ENCODE measurements at places on chromosomes 6 and 20. TPM values are rescaled to one million over a fixed set of nuclear protein-coding genes. Genes with fewer than 3 reads are reported as not detected.
A peak's percentile ranks its signal among the peaks of the same experiment; 100 is the strongest.

Gene MAFB
- 19.5 TPM for total RNA-seq

GRCh38 chr6:108492131-108492766 is 68.5 kb upstream of the FOXO3 start:
- DNase-seq = no peak

DNA sequence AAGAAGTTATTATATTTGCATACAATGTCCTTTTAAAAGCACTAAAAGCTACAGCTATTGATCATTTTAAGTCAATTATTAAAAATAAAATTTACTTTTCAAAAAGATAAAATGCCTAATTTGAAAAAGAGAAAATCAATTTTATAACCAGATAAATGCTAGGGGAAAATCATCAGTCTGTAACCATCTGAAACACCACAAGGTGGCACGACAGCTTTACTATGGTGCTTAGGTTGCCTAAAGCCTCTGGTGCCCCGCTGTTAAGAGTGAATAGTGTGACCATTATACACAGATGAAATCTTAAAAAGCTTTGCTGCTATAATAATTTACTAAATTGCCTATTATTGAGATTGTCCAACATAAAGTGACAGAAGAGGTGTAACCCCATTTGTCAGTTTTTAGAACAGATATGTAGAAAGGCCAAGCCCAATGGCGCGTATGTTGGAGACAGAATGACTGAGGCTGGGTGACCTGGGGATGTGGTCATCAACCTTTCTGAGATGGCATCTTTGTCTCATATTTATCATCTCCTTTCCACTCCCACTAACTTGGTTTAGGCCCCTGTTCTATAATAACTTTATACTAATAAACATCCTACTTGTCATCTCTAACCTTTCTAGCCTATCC is 100.8 kb downstream of the MOXD1 start:
- peak; percentile 19 for DNase-seq

Gene C4B
- total RNA-seq = 20.3 TPM

Gene FHL5
- total RNA-seq = 2.9 TPM

DNA sequence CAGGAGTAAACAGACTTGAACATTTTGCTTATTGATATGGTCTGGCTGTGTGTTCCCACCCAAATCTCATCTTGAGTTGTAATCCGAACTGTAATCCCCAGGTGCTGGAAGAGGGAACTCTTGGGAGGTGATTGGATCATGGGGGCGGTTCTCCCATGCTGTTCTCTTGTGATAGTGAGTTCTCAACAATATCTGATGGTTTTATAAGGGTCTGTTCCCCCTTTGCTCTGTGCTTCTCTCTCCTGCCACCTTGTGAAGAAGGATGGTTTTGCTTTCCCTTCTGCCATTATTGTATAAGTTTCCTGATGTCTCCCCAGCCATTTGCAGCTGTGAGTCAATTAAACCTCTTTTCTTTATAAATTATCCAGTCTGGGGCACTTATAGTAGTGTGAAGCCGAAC is 40.0 kb downstream of the MYLIP start:
- no peak for DNase-seq

- DNase-seq = peak; percentile 33
Measured at GRCh38 chr20:1326031-1326930, 2.7 kb downstream of the SDCBP2 start.

Gene LY6G6C
- not detected for total RNA-seq

Gene SLA2
- 0.48 TPM for total RNA-seq

Gene TRIM31
- 206 TPM for total RNA-seq

DNA sequence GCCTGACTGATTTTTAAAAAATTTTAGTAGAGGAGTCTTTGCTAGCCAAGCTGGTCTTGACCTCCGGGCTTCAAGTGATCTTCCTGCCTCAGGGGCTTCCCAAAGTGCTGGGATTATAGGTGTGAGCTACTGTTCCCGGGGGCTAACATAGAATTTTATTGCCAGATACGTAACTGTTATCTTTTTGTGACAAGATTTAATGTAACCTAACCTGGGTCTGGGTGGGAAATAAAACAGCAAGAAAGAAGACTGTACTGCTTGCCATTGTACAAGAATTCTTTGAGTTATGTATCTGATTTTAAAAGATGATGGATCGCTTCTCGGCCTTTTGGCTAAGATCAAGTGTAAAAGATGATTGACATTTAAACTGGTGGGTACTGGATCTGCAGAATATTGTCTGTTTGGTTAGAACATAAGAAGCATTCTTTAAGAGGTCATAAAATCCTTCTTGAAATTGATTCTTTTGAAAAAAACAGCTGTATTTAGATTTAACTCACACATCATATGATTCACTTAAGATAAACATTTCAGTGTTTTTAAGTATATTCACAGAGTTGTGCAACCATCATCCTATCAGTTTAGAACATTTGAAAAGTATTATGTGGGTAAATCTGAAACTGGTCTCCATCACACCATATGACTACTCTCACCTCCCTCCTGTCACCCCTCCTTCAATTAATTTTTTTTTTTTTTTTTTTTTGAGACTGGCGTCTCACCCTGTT is 21.6 kb downstream of the TPX2 start:
- no peak for DNase-seq

- DNase-seq = no peak
Measured at GRCh38 chr6:143457563-143458359, 7.2 kb downstream of the PEX3 start.

DNA sequence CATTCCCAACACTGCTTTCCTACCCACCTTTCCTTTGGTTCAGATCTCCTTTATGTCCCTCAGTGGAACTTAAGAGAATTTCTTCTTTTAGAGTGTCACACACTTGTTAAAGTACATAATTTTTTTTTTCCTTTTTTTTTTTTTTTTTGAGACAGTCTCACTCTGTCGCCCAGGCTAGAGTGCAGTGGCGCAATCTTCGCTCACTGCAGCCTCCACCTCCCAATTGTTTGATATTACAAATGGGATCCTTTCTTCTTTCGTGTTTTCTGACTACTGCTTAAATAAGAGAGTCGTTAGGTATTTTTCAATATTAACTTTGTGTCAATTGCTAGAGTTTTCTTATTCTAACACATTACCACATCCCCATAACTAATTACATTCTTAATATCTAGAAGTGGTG is 29.1 kb downstream of the NUP153 start:
- no peak for DNase-seq

Gene PSORS1C2
- not detected for total RNA-seq

- no peak for DNase-seq
Measured at GRCh38 chr20:36183155-36183944, 28.8 kb downstream of the EPB41L1 start.

- no peak for DNase-seq
Measured at GRCh38 chr6:112752305-112752704, 405.2 kb downstream of the RFPL4B start.

DNA sequence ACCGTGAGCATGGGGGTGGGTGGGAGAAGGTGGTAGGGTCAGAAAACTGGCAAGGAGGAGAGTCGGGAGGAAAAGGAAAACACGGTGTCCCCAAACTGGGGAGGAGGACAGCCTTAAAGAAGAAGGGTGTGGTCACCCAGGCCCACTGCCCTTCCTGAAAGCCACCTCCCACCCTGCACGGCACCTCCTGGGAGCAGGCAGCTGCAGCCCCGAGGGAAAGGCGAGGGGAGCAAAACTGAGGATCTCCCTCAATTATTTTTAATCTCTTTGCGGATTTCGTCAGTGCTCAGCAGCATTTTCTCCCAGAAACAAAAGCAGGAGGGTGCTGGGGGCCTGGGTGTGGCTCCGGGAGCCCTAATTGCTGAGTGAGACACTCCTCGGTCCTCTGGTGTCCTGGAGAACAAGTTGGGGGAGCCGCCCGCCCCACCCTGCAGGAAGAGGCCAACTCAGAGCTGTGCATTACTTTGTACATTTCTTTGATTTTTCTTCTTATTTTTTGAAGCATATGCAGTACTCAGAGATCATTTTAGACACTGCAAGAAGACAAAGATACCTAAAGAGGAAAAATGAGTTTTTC is 56.4 kb downstream of the RIOK1 start:
- no peak for DNase-seq

Gene DSE
- total RNA-seq = 3.8 TPM

Gene KCNG1
- total RNA-seq = 12.2 TPM

Gene MLIP
- 4.0 TPM for total RNA-seq

Gene TSPO2
- total RNA-seq = not detected

DNA sequence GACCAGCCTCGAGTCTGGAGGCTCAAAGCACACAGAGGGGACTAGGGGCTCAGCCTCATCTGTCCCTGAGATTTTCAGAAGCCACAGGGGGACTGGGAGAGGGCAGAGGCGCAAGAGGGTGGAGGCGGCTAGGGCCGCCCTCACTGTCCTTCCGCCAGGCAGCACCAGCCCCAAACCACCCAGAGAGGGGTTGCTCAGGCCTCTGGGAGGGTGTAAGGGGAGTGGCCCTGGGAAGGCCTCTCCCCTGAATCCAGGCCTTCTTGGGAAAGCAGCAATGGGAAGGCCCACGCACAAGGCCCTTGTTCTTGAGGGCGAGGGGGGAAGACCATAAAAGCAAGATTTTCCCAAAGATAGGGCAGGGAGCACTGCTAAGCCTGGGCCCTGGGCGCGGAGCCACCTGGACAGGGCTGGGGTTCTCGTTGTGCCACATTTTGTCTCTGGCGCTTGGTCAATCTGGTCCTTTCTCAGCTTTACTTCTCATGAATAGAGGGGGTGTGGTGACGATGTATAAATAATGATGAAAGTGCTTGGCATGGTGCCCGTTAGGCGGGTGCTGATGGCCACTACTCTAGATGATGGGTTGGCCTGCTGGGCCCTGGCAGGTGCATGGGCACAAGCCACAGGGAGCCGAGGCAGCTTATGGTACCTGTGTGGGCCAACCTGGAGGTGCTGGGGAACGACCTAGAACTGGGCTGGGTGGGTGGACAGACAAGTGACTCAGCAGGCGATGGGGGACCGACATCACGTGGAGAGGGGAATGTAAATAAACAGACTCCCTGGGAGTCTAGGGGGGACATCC is 4.8 kb downstream of the SAMD10 start:
- DNase-seq = no peak

GRCh38 chr6:97790926-97791590 is 508.0 kb upstream of the MMS22L start:
- no peak for DNase-seq

Gene PARD6B
- total RNA-seq = 16.4 TPM

DNA sequence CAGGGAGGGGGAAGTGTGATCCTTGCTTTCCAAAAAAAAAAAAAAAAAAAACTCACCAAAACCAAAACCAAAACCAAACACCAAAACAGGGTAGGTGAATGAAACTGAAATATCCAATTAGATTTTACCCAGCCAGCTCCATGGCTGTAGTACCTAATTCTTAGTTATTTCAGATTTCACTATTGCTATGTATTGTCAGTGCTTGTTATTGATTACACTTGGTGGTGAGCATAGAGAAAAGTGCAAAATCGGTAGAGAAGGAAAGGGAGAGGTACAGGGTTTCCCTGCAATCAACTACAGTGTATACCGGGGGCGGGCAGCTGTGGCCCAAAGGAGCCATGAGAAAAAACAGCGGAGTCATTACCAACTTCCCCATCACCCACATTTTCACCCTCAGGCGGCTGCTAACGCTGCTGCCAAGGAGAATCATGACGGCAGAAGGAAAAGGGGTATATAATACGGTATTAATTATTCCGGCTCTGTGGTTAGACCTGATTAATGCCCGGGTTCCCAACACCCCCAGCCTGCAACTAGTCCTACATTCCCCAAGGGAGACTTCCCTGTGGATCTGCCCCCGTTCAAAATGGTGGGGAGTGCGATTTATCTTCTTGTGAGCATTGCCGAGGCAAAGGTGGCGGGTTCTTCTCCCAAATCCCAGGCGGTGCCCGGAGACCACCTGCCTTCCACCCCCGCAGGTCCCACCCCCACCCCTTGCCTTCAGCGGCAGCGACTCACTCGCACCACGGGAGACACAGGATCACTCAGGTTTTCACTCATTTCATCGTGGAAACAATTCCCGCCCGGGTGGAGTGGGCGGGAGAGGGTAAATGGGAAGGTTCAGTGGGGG is at the start of gene C6orf62:
C6orf62 (minus strand) TSS at position 30 of the 847 bp plus-strand sequence. CDS start 486 bp downstream, outside the sequence.
- DNase-seq = peak; percentile 41

Gene RFX6
- 3.8 TPM for total RNA-seq

Gene PRDM1
- 2.4 TPM for total RNA-seq

DNA sequence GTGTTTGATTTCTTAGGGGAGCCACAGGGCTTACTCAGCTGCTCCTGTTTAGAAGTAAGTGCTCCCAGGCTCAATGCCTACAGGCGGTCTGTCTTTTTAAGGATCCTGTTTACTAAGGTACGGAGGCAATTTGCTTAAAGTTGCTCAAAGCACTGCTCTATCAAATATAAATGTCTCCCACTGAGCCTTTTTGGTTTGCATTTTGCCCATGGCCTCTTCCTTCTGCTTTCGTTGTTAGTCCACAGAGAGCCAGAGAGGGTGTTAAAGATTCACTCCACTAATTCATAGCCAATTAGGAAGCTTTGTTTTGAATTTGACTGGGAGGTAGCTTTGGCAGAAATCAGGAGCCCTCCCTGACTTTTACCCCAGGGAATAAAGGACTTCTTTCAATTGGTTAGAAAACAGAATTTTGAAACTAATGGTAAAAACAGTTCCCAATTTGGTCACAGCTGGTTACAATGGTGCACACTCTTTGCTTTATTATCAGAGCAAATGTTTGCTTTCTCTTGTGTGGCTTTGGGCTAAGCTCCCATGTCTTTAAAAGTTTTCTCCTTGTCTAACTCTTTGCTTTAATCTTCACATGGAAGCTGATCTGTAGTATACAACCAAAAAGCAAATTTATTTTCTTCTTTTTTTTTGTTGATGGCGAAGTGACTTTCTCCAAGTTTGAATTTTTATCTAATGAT is 126.2 kb downstream of the IMPG1 start:
- DNase-seq = no peak

- no peak for DNase-seq
Measured at GRCh38 chr6:45105170-45105820, 222.8 kb upstream of the RUNX2 start.

GRCh38 chr20:49669601-49670189 is 44.0 kb downstream of the B4GALT5 start:
- no peak for DNase-seq

Gene SOBP
- 5.7 TPM for total RNA-seq

DNA sequence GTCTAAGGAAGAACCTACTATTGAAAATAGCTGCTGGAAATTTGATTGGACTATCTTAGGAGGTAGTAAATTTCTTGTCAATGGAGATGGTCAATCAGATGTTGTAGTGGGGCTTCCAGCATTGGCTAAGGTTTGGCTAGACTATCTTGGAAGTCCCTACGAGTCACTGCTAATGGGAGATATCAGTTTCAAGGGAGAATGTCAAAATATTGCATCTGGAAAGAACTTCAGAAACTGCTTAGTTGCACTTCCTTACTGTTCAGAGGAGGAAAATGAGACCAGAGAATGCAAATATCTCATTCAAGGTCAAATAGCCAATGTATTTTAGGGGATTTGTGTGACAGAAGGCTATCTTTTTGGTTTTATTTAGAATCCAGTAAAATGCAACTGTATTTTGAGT is 53.5 kb upstream of the CCN2 start:
- DNase-seq = no peak

Gene C6orf15
- not detected for total RNA-seq

Measured in transverse colon (tissue), 4 donors.